Left ventricle myocardium superior (tissue), 1 donor: ENCODE measurements at places on chromosomes 5 and 9. TPM values are rescaled to one million over a fixed set of nuclear protein-coding genes. Genes with fewer than 3 reads are reported as not detected.
A peak's percentile ranks its signal among the peaks of the same experiment; 100 is the strongest.

- no peak for DNase-seq
These were observed 33.4 kb downstream of the RXRA start for GRCh38 chr9:134359493-134360179.

DNA sequence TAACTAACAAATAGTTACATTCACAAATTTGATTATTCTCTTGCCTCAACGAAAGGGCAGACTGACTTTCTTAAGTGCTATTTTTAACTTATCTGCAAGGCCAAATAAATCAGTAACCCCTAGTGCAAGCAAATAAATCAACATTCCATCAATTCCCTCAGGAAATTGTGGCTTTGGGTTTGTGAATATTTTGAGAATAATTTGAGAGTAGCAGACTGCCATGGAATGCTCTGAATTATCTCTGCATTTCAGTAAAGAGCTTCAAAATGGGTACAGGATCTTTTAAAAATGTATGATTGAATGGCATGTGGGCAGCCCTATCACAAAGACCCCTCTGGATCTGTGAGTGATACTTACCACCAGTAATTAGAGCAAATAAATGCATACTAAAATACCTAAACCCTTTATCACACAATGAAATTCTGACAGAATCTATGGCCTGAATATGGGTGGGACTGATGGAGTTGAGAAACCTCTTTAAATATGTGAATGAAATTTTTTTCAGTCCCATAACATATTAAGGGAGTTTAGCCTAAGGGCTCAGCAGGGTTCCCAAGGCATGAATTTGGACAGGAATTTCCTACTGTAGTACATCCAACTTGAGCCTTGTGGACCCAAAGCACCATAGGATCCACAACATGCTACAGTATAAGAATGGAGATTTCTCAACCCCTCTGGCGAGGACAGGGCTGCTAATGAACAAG, 92.5 kb upstream of the ITGA2 start:
- DNase-seq, result no peak

GRCh38 chr5:180494510-180495181, 467 bp downstream of the CNOT6 start:
- peak; percentile 68 for DNase-seq

DNA sequence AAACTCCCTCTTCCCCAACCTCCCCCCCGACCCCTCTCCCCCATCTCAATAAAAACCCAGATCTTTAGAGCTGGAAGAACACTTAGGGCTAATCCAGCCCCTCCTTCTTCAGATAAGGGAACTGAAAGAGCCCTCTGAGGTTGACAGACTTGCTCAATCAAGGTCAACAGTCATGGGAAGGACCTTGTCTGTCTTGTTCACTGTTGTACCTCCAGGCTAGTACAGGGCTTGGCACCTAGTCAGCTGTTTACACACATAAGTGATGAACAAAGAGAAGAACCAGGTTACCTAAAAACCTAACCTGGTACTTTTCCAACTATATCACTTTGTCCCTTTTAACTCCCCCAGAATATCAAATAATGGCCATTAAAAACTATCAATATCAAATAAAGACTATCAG, 2.4 kb downstream of the TTC39B start:
- no peak for DNase-seq

The INSL4 gene
- total RNA-seq, result not detected

DNA sequence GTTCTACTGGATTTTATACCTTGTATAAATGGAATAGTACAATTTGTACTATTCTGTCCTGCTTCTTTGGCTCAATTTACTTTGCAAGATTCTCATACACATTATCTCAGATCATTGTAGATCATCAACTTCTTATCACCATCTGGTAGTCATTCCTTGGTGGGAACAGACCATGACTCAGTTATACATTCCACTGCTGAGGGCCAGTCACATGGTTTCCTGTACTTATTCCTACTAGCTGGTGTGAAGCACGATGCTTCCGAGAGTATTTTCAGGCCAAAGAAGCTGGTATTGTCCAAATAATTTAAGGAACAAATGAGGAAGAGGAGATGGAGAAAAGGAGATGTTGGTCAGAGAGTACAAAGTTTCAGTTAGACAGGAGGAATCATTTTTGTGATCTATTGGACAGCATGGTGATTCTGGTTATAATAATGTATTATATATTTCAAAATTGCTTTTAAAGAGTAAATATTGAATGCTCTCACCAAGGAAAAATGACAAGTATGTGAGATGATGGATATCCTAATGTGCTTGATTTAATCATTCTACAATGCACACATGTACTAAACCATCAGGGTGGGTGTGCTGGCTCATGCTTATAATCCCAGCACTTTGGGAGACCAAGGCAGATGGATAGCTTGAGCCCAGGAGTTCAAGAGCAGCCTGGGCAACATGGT, 124.1 kb downstream of the SYK start:
- DNase-seq, result no peak

DNA sequence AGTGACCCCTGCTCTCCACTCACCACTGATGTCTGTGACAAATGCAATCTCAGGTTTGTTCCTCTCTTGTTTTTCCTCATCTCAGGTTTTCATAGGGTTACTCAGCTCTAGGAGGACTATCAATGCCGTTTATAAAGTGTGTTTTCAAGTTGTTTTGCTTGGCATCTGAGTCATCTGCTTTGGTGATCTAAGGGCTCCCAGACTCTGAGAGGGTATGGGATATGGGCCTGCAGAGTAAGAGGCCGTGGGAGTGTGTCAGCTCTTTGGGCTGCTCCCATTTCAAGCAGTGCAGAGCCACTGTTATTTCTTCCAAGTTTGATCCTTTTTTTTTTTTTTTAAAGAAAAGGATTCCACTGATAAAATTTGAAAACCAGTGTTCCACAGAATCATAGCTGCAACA, 46.3 kb downstream of the NNT start:
- no peak for DNase-seq

DNA sequence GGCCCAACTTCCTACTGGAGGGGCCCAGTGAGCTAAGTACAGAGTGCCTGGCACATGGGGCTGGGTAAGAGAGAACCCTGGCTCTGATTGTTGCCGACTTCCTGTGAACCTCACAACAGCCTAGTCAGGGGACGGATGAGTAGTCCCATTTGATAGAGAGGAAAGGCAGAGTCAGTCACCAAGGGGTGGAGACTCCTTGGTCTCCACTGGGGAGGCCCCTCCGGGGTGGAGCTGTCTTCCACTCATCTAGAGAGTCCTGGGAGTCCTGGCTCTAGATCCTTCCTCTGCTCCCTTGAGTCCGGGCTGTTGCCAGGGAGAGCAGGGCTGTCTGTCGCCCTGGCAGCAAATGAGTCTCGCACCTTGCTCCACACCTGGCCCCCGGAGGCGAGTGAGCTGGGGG, 8.0 kb downstream of the GRK6 start:
- peak; percentile 12 for DNase-seq

The CCDC112 gene
- 4.6 TPM for total RNA-seq

DNA sequence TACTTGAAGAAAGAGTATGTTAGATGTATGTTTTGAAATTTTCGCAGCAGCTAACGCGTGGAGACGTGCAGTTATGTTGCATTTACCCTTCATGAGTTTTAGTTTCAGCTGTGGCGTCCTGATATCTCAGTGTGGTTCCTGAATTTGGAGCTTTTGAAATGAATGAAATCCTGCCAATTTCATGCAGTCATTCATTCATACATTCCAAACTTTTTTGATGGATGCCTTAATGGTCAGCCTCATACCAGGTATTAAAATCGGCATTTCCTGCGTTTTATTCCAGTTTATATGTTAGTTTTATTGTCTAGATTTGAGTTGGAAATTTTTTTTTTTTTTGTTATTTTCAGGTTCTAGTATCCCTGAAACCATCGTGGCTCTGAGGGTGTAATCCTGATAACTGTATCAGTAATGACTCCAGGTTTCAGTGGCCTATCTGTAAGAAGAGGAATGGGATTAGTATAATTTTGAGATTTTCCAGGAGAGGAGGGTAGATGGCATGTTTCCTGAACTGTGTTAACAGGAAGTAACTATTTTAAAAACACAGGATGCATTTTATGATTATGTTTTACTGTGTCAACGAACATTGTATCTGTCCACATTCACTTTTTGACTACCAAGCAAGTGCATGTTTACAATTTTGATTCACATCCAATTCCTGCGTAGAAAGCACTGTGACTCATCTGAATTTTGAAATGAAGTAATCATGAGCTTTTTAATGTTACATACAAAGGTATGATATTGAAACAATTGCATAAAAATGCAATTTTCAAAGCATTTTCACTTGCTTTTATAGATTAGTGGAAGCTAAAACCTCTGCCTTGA, 1.0 kb downstream of the FOCAD start:
- no peak for DNase-seq

DNA sequence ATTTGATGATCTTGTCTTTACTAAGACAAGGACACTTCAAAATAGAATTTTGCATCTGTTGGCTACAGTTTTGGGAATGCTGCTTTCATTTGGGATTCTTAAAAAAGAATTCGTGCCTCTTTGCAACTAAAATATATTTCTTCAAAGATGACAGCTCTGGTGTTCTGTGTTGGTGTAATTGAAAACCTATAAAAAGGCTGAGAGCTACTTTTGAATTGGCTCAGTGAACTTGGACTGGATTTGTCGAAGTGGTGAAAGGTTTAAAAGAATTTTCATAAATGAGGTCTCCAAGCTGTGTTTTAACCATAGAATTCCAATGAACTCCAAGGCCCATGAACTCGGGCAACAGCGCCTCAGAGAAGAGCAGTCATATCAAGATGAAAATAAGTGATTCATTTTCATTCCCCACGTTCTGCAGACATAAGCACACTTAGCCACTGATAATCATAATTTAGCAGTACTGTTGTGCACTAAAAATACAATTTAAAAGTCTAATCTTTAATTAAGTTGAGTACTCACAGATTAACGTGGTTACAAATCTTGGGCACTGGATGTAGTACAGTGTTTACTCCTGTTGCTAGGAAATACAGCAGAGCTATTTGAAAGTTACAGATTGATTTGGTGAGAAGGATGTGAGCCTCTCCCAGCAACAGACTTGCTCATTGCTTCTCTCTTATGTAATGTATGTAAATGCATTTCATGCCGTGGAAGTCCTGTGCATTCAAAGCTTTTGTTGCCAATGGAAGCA, 10.9 kb downstream of the SNCAIP start:
- DNase-seq, result no peak
